ENCODE measurements at places on chromosomes 6 and 20.
A peak's percentile ranks its signal among the peaks of the same experiment; 100 is the strongest.

- DNase-seq: no peak
Measured at GRCh38 chr6:128074567-128074966, 173.7 kb upstream of the THEMIS start.

DNA sequence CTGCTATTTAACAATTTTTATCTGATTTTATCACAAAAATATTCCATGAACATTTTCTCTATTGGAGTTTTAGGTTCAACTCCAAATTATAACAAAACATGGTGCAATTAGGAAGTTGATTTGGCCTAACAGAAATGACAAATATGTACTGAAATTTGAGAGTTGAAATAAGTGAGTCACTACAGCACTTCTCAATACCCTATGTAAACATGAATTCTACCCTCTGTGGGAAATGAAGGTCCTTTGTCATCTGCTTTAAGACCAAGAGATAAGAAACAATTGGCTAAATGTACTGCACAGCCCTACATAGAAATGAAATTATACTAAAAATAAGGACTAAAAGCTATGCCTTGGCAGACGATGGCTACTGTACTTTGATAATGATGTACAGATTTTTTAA, 86.2 kb upstream of the BEND6 start:
- DNase-seq: no peak

- DNase-seq: no peak
Measured at GRCh38 chr6:134508862-134509498, 191.1 kb upstream of the SGK1 start.

DNA sequence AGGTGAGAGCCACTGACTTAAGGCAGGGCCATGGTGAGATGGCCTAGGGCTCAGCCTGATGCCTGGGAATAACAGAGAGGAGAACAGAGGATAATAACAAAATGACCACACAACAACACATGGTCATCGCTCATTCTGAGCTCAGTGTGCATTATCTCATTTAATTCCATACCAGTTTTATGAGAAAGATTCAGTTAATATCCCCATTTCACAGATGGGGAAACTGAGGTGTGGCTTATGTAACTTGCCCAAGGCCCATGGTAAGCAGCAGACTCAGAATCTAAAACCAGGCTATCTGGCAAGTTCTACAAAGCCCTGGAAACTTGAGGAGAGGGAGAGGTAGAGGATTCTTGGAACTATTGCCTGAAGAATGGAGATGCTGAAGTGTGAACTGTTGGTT, 200.9 kb upstream of the PMEPA1 start:
- DNase-seq: no peak

DNA sequence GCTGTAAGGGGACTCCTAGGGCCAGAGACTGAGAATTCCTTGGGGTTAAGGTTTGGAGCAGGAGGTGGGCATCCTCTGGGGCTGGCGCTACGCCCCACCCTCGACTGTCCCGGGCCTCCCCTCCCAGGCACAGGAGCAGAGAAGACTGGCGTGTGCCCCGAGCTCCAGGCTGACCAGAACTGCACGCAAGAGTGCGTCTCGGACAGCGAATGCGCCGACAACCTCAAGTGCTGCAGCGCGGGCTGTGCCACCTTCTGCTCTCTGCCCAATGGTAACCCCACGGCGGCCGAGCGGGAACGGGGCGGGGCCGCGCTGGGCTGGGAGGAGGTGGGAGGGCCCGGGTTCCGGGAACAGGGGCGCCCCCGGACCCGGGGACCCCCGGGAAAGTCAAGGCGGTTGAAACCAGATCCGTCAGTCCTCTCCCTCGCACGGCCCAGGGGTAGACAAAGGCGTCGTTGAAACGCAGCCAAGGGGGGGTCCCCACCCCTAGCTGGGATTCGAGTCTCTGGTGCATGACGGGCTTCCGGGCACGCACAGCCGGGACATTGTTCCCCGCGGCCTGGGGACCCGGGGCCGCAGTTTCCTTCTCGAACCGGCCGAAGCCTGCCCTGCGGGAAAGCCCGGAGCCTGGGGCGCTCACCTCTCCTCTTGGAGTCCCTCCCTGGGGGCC, 844 bp downstream of the WFDC2 start:
- DNase-seq: peak; percentile 56

- peak; percentile 33 for DNase-seq
Measured at GRCh38 chr6:36968266-36968977, 13.9 kb downstream of the PI16 start.

GRCh38 chr6:93675856-93676417, 256.6 kb upstream of the EPHA7 start:
- DNase-seq: no peak

- no peak for DNase-seq
Measured at GRCh38 chr6:7203939-7204338, 96.2 kb downstream of the RREB1 start.

DNA sequence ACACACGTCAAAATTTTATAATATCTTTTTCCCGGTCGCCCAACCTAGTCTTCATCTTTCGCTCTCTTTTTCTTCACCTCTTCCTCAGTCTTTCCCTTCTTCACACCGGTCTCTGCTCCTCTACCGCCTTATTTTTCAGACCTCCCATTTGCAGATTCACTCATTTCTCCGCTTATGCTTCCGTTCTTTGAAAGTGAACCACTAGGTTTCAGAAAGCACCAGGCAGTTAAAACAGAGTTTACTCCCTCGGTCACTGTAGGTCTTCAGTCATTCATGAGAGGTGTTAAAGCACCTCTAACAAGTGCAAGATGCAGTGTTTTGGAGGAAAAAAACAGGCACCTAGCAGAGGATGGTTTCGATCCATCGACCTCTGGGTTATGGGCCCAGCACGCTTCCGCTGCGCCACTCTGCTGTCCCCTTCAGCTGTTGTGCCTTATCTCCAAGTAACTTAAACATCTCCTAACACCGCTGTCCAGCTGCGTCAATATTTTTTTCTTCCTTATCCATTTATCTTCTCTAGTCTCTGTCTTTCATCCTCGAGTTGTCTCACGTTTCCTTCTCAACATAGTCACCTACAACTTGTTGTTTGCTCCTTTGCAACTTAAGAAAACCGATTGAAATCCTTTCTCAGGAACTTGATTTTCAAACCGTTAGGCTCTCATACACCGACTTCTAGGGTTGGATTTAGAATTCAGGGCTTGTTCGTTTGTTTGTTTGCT, 119.7 kb upstream of the ZNF184 start:
- DNase-seq: no peak

GRCh38 chr20:42484335-42484734, 705.4 kb downstream of the PTPRT start:
- no peak for DNase-seq

DNA sequence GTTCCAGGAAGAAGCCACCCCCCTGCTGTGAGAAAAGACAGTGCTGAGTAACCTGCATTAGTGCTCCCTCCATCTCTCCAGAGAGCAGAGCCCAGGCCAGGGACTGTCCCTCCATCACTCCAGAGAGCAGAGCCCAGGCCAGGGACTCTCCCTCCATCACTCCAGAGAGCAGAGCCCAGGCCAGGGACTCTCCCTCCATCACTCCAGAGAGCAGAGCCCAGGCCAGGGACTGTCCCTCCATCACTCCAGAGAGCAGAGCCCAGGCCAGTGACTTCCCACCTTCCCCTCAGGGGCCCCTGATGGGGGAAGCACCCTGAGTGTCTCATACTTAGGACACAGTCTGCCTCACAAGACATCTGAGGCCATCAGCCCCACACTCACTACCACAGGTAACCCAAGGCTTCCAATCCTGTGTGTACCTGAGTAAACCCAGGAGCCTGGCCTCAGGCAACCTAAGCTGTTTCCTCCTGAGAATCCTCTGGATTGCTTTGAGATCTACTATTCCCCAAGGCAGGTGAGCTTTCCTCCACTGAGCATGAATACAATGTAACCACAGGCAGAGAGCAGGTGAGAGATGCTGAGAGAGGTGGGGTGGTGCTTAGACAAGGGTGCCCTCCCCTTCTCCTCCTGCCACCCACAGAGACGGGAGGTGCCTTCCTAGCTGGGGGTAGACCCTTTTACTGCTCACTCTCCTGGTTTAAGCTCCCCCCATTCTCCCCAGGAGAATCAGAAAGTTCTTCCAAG, 4.9 kb downstream of the TBXT start:
- DNase-seq: no peak

- DNase-seq: no peak
Measured at GRCh38 chr6:53862662-53863462, 68.1 kb downstream of the LRRC1 start.

- DNase-seq: no peak
Measured at GRCh38 chr20:43541214-43541613, 17.6 kb upstream of the SGK2 start.

DNA sequence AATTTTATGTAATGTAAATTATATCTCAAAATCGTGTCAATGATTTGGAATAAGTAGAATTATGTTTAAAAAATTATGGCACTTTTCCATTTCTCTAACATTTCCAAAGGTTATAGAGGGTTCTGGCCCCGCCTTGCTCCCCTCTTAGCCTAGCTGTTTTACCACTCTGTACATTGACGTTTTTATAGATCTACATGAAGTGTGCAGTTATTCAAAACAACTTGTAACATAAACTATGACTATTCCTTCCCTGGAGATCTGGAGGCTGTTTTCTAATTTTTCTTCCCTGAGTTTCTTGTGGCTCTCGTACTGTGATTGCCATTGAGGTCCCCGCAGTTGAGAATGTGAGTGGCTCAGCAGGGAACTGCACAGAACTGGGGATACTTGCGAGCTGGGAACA, 48.4 kb downstream of the IYD start:
- no peak for DNase-seq

DNA sequence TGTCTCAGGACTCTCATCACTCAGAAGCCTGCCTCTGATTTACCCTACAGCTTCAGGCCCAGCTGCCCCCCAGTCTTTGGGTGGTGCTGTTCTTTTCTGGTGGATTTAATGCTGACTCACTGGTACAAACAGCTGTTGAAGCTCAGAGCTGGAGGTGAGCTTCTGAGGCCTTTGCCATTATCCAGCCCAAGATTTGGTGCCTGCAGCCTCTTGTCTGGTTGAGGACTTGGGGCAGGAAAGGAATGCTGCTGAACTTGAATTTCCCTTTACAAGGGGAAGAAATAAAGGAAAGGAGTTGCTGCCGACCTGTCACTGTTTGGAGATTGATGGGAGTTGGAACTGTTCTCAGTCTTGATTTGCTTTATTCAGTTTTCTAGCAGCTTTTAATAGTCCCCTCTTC, 19.8 kb downstream of the ABCF1 start:
- DNase-seq: no peak

- DNase-seq: no peak
Measured at GRCh38 chr20:6213311-6213710, 90.5 kb upstream of the FERMT1 start.

GRCh38 chr6:139533573-139534471, 159.4 kb upstream of the CITED2 start:
- peak; percentile 48 for DNase-seq

- DNase-seq: no peak
Measured at GRCh38 chr6:41674231-41675000, 36.1 kb downstream of the MDFI start.

- DNase-seq: no peak
Measured at GRCh38 chr20:19456595-19457395, 244.4 kb downstream of the SLC24A3 start.

- no peak for DNase-seq
Measured at GRCh38 chr6:24798740-24799540, at the start of gene ARMH2. Gene ARMH2 (minus strand): TSS chr6:24798917. CDS start chr6:24798857, 60 bp downstream.

DNA sequence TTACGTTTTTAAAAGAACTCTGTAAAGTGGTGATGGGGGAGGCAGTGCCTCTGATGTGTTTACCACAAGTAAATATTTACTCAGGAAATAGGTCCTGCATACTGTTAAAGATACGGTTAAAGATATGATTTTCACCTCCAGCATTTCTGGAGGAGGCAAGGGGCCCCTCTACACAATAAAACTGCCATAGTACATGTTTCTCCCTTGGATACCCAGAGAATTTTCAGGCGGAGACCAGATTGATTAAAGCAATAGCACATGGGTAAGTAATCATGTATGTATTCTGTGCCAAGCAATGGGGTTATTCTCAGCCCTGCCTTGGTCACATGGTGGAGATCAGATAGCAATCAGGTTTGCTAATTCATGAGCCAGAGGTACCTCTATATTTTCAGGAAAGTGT, 9.6 kb downstream of the RIPOR2 start:
- no peak for DNase-seq

- DNase-seq: no peak
Measured at GRCh38 chr6:98945311-98946115, 2.2 kb downstream of the FBXL4 start.

DNA sequence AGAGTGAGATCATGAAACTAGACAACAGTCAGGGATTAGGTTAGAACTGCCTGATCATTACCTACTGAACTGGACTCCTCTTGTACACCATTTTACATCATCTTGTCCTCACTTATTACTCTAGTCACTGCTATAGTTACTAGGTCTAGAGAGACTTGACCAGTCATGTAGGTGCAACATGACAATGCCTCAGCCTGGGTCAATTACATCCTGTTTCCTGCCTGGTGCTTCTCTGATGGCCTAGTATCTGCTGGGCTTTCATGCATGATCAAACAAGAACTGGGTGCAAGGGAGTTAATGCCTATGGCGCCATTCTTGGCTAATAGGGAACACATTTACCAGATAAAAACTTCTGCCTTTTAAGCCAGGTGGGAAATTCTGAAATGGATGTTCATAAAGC, 39.2 kb upstream of the MMS22L start:
- no peak for DNase-seq

DNA sequence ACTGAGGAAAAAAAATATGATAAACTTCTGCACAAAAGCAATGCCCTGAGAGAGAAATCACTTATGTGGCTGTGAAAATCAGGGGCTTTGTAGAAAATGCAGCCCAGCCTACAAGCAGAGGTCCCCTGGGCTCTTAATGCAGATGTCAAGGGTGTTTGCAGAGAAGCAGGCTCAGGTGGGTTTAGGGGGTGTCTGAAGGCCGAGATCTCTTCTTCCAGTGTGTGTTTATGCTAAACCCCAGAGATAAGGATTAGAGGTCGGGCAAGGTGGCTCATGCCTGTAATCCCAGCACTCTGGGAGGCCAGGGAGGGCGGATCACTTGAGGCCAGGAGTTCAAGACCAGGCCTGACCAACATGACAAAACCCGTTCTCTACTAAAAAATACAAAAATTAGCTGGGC, 78.5 kb downstream of the TMEM242 start:
- DNase-seq: no peak

DNA sequence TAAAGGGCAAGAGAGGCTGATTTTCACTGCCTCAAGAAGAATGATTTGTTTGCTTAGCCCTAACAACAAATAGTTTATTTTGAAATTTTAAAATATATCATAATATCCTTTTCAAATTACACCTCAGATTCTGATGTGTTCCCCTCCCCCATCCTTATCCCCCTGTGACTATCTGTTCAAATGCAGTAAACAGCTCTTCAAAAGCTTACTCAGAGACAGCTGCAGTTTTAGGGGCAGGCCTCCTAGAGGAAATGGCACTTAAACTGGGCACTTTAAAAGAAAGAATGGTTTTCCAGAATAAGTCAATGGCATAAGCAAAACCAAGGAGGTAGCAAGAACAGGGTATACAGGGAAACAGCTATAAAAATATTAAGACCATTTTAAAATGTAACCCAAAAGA, 118.6 kb upstream of the UST start:
- DNase-seq: no peak

All from body of pancreas (tissue), 4 donors.